PC-3 (cell line): ENCODE measurements at places on chromosomes 3 and 15. TPM values are rescaled to one million over a fixed set of nuclear protein-coding genes. Genes with fewer than 3 reads are reported as not detected.

Gene CELSR3
- 0.92 and 1.1 TPM in 2 replicates for total RNA-seq

GRCh38 chr15:99029341-99030144 lies 22.0 kb upstream of the PGPEP1L start:
- peak; percentile 27 for DNase-seq

GRCh38 chr3:134793562-134793961 lies 1.5 kb upstream of the EPHB1 start:
- no peak for DNase-seq

GRCh38 chr3:4850211-4850927 lies 128.9 kb upstream of the BHLHE40 start:
- no peak for DNase-seq

DNA sequence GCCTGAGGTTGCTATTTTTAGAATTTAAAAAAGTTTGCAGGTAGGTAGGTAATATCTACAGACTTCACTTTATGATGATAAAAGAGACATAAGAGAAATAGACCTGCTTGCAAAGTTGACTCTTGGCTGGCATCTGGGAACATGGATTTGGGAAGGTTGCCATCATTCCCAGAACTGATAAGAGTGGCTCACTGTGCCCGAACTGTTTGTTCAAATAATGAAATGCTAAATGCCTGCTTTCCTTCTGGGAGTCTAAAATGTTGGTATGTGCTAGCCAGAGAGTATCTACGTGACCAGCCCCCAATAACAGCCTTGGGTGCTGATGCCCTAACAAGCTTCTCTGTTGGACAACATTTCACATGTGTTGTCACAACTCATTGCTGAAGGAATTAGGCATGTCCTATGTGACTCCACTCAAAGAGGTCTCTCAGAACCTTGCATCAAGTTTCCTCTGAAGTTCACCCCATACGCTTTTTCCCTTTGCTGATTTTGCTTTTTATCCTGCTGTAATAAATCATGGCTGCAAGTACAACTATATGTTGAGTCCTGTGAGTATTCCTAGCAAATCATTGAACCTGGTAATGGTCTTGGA lies 95.5 kb downstream of the FHIT start:
- no peak for DNase-seq

Gene MYO5C
- 16.7 and 17.7 TPM in 2 replicates for total RNA-seq

Gene RPL29
- 1,539 and 1,807 TPM in 2 replicates for total RNA-seq
